ENCODE measurements at places on chromosomes 11 and 22.

GRCh38 chr11:78417175-78417887 lies at the start of gene GAB2:
GAB2 (minus strand) TSS chr11:78417820; CDS start chr11:78417720, 100 bp downstream.
- DNase-seq = no peak

DNA sequence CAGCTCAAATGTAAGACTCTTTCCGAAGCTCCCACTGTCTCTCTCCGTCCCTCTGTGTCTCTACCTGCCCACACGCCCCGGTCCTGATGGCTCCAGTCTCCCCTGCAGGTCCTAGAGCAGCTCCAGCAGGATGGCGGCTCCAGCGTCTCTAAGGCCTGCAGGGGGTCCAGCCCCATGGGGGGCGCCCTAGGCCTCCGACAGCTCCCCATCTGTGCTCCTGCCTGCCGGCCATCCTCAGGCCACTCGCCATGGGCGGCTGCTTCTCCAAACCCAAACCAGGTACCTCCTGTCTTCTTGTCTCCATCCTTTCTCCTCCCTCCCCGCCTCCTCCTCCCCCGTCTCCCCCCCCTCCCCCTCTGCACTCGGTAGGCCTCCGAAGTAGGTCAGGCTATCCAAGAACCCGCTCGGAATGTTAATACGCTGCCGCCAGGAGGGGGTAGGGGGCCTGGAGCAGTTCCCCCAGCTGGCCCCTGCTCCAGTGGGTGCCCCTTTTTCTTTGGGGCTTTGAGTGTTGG lies 699 bp downstream of the AIFM3 start:
- DNase-seq = no peak

DNA sequence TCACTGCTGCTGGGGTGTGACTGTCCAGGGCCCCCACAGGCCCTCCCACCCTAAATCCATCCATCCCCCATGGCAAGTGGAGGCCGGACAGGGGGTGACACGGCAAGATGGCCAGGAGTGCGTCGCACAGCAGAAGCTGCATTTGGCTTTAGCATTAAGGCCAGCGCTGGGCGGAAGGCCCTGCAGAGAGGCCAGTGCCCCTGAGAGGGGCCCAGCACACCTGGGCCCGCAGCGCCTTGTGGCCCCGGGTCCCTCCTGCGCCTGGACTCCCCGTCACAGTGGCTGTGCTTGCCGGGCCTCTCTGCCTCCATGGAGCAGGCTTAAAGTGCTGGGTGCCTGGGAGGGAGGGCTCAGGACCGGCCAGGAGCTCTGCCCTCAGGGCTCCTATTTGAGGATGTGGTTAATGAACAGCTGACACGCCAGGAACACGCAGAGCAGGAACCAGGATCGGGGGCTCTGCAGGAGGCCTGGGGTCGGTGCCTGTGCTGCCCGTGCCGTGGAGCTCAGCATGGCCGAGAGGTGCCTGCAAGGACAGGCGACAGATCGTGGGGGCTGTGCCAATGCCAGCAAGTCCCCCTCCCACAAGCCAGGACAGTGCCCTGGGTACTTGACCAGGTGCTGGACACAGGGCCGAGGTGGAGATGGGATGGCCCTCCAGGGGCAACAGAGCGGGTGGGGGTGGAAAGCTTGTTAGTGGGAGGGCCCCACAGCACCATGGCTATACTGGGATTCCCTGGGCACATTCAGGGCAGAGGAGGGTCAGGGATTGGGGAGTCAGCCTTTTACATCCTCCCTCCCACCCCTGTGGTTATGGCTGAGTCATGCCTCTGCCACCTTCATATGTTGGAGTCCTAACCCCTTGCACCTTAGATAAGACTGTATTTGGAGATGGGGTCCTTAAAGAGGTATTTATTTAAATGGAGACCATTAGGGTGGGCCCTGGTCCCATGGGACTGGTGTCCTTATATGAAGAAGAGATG lies 30.9 kb upstream of the CARS1 start:
- DNase-seq = no peak

- no peak for DNase-seq
These were observed 3.0 kb downstream of the SLC22A6 start for GRCh38 chr11:62981743-62982142.

- DNase-seq = no peak
These were observed 24.4 kb downstream of the SYNGR1 start for GRCh38 chr22:39374191-39374590.

GRCh38 chr11:82225930-82226329 lies 507.7 kb downstream of the FAM181B start:
- no peak for DNase-seq

All from stimulated activated CD4-positive, alpha-beta T cell treated with anti-CD3 and anti-CD28 coated beads, Interleukin-12 subunit alpha, Interleukin-12 subunit beta, amount 100 ng/mL, for 24 hours (primary cell).